NCI-H1417 (cell line): ENCODE measurements at places on chromosomes 3 and 15.

DNA sequence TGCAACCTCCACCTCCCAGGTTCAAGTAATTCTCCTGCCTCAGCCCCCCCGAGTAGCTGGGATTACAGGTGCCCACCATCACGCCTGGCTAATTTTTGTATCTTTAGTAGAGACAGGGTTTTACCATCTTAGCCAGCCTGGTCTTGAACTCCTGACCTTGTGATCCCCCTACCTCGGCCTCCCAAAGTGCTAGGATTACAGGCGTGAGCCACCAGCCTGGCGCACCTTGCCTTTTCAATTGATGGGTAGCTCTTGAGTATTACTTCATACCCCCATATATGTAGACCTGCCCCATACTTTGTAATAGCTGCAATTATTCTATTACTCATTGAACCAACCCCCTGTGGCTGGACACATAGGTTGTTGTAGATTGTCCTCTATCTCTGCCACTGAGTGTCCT is 101.3 kb downstream of the LRRK1 start:
- no peak for DNase-seq

- DNase-seq: no peak
These were observed at the start of gene SLC12A8 for GRCh38 chr3:125212509-125213363. Gene SLC12A8, minus strand, starts transcription at chr3:125212748. Its CDS starts 1,399 bp downstream, at chr3:125211349.

DNA sequence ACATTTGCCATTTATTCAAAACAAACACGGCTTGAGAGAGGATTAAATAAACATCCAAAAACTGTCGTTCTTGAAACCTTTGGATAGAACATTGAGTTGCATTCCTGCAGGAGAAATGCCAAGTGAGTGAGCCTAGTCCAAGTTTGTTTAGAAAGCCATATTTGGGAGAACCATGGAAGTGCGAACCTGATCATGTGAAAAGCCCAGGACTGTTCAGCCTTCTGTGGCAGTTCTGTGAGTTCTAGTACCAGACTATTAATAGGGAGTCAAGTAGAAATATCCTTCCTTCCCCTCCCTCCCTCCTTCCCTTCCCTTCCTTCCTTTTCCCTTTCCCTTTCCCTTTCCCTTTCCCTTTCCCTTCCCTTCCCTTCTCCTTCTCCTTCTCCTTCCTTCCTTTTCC is 470.4 kb downstream of the LPP start:
- no peak for DNase-seq

- DNase-seq: no peak
These were observed 22.6 kb upstream of the POMGNT2 start for GRCh38 chr3:43128464-43128863.

GRCh38 chr3:197516517-197516889 is 39.3 kb downstream of the BDH1 start:
- no peak for DNase-seq

DNA sequence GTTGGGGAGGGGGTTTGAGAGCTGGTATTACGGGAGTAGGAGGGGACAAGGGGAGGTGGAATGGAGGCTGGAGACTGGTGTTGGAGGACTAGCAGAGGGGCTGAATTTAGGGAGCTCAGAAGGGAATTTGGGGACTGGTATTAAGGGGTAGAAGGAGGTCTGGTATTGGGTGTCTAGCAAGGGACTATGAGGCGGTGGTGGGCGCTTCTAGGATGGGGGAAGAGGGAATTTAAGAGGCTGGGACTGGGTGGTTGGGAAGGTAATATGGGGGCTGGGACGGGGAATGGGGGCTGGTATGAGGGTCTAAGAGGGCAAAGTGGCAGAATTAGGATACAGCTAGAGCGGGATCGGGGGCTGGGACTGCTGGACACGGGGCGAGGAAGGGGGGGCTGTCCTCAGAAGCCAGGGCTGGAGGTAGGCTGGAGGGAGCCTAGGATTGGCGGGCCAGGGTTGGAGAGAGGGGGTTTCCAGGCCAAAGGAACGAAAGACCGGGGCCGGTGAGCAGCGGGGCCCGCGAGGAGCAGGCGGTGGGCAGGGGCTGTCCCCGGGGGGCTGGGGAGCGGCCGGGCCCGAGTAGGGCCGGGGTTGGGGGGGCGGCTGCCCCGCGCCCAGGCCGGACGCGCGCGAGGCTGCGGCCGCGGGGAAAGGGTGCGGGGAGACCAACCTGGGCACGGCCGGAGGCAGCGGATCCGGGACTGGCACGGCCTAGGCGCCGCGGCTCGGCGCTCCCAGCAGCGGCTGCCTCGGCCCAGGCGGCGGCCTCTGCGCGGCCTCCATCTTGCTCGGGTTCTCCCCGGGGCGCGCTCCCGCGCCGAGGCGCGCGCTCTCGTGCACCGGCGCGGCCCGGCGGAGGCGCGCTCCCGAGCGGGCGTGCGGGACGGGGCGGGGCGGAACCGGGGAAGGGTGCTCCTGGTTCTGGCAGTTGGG is at the start of gene LHFPL4:
Gene LHFPL4 (minus strand): TSS at position 802 of the 927 bp plus-strand sequence. CDS start 1,143 bp downstream, outside the sequence.
- peak; percentile 28 for DNase-seq

DNA sequence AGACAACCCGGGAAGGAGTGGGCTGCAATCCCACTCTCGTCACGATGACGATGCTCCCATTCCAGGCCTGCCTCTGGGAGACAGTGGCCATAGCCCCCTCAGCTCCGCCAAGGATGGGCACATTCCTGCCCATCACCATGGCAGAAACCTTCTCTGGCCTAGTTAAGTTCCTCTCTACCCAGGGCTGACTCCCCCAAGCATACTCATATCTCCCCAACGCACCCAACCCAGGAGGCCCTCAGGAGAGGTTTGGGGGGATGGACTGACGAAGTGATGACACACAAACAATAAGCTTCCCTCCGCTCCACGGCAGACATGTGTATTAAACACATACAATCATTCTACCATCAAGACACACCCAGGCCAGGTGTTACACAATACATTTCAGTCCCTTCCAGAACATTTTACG is 60.1 kb downstream of the VGLL4 start:
- DNase-seq: no peak

GRCh38 chr15:70604666-70605315 is 158.6 kb downstream of the UACA start:
- DNase-seq: no peak

DNA sequence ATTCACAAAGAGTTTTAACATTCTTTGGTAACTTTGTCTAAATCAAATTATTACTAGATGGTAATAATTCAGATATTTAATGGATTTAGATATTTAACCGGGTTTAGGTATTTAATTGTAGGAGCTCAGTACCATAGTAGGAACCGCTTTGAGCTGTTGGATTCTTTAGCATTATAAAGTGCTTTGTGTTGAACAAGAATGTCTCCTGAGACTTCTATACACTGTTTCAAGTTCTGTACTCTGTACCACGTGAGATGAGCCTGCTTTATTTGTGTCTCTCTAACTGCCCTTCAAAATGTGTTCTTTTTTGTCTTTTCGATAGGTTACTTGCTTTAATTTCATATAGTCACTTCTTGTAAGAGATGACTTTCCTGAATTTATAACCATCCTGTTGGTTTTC is 36.0 kb downstream of the ZFAND6 start:
- DNase-seq: no peak

- DNase-seq: no peak
These were observed 133.4 kb upstream of the BHLHE40 start for GRCh38 chr3:4845882-4846281.

- no peak for DNase-seq
These were observed 15.1 kb downstream of the MB21D2 start for GRCh38 chr3:192902549-192902948.

DNA sequence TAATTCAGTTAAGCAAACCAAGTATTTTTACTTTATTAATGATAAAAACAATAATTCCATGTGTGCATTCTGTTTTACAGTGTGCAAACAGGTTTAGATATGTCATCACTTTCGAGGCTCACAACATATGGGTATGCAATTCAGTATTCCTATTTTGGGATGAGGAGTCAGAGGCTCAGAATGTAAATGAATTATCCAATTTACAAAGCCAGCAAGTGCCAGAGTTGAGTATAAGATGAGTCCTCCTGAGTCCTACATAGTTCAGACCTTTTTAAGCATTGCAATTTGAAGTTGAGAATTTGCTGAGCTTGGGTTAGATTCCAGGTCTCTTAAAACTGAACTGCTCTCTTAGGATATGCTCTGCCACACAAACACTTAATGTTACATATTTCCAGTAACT is 424.2 kb upstream of the ROBO2 start:
- no peak for DNase-seq

DNA sequence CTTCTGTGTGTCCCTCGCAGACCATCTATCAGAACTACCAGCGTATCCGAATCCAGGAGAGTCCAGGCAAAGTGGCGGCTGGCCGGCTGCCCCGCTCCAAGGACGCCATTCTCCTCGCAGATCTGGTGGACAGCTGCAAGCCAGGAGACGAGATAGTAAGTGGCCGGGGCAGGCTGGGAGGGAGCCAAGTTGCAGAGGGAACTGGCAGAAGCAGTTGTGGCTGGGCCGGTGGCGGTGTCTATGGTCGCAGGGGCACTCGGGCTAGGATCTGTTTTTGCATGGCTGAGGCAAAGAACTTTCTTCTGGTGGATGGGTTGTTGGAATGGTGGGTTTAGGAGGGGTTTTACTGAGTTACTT is 10.1 kb downstream of the MCM2 start:
- DNase-seq: no peak

DNA sequence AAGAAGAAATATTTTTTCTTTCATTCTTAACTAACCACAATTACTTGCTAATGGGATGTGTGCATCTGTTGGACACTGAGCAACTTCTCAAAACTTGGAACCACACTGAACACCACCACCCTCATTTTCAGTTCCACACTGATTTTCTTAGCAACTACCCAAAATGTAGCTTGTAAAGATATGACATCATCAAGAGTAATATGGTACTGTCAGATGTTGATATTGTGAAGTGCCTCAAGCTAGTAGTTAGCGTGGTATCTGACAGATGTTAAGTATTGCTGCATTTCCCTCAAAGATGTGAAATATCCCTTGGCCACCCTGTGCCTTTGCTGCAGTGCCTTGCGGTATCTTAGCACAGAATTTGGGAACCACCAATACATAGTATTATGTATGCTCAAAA is 9.3 kb downstream of the RFTN1 start:
- DNase-seq: no peak

- no peak for DNase-seq
These were observed 86.0 kb upstream of the ABHD17C start for GRCh38 chr15:80609091-80609490.

GRCh38 chr3:111613294-111613693 is 18.1 kb upstream of the ZBED2 start:
- no peak for DNase-seq

- DNase-seq: no peak
These were observed 722 bp upstream of the CCDC50 start for GRCh38 chr3:191328383-191328961.

DNA sequence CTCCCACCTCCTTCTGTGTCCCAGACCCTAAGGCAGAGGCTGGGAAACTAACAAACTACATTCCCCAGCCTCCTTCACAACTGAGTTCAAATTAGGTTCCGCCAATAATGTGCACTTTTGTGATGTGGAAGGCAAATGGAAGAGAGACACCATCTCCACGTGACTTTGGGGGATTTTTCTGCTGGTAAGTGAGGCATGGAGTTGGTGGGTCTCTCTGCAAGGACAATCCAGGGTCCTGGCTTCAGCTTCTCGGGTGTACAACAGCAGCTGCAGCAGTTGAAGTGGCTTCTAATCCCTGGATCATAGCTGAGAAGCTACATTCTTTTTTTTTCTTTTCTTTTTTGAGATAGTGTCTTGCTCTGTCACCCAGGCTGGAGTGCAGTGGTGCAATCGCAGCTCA is 58.9 kb upstream of the GATA2 start:
- no peak for DNase-seq

GRCh38 chr3:59786374-59786773 is 736.5 kb upstream of the CFAP20DC start:
- DNase-seq: no peak

DNA sequence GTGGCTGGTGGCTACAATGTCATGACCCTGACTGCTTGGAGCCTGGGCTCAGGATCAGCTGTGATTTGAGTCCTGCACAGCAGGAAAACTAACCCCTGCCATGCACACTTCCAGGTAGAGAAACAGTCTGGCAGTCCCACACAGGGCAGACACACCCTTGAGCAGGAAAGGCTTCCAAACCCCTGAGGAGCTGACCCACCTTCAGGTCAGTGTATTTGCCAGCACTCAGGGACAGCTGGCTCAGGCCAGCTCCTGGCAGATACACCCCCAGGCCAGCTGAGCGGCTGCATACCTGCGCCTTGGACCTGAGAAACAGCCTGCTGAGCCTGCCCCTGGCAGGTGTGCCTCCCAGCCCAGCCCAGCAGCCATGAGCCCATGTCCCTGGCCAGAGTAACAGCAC is 22.2 kb upstream of the CDAN1 start:
- no peak for DNase-seq

- no peak for DNase-seq
These were observed 236.0 kb upstream of the ZNF717 start for GRCh38 chr3:76021376-76021775.

DNA sequence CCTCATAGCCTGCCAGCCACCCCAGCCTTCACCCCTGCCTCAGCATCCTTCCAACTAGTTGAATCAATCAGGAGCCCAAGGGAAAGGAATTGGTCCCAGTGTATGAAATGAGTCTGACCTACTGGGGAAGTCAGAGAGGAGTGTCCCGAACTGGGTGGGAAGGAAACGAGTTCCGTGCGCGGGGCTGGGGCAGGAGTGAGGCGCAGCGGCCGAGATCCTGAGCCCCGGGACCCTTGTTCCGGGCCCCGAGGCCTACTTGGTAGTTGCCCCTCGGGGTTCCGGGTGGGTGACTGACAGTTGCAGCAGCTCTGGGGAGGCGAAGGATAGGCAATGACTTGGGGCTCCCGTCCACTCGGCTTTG is 1.1 kb upstream of the PLCL2 start:
- DNase-seq: no peak

GRCh38 chr3:140013220-140013619 is 78.2 kb downstream of the CLSTN2 start:
- DNase-seq: no peak

DNA sequence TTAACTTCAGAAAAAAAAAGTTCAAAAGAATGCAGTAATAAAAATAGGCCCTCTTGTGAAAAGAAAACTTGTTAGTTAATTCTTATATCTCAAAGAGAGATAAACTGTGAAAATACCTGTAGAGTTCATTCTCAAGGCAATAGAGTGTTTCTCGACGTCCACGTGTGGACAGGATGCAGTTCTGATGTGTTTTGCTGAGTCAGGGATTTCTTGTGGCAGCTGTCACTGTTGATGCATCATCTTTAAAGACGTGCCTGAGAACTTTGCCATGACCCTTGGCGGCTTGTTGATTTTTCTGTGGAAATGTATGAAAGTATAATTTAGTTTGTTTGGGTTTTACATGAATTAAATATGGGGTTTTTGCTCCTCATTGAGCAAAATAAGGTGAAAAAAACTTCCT is 702.2 kb downstream of the NLGN1 start:
- DNase-seq: no peak

DNA sequence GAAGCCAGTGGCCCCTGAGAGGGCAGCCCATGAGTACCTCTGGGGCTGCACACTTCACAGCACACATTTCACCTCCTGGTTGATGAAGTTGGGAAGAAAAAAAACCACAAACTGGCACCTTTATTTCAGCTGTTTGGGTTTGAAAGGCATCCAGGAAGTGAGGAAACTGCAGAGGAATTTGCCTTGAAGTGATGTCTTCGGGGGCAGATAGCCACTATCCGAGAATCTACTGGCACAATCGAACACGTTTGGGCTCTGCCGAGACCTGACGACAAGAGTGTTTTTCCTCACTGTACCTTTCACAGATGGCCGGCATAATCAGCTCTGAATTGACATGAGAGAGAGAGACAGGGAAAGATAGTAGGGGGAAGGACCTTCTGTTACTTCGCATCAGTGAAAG is 59.7 kb downstream of the LRIG1 start:
- DNase-seq: no peak
